ENCODE measurements at places on chromosomes 11 and 22.

DNA sequence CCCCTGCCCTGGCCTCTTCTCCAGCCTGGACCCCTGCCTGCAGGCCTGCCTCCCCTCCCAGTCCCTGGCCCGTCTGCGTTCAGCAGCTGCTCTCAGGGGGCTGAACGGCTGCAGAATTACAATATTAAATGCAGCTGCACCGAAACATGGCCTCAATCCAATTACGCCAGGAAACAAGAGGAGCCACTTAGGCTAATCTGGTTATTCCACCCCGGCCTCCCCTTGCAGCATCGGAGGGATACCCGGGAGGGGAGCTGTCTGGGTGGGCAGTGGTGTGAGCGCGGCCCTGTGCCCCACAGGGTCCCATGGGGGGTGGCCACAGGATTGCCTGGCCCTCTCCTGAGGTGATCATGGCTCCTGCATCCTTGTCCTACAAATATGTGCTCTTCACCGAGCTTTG lies 42.6 kb downstream of the FLRT1 start:
- no peak for DNase-seq

DNA sequence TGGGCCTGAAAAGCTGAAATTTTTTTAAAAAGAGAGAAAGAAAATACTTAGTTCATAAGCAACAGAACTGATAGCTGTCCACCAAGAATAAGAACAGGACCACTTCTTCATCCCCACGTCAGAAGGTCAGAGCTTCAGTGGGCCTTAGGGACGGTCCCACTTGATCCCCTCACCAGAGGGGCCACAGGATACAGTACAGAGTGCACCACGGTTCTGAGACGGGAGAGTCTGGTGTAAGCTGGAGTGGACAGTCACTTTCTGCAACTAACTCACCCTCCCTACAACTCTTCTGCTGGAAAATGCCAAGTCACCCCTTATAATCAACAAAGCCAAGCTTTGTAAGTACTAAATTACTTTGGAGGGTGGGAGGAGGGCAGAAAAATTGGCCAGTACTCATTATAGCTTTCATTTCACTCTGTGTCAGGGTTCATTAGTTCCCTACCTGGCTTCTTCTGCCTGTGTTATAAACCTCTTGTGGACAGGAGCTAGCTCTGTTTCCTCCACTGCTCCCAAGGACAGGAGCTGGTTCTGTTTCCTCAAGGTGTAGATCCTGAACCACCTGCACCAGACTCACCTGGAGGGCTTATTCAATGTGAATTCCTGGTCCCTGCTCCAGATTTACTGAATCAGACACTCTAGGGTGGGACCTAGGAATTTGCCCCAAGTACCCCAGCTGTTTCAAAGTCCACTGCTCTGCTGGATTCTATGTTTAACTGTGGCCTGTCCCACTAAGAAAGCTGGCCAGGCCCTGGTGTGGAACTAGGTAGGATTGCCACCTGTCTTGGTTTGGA lies 39.6 kb downstream of the SCGB1A1 start:
- DNase-seq = no peak

DNA sequence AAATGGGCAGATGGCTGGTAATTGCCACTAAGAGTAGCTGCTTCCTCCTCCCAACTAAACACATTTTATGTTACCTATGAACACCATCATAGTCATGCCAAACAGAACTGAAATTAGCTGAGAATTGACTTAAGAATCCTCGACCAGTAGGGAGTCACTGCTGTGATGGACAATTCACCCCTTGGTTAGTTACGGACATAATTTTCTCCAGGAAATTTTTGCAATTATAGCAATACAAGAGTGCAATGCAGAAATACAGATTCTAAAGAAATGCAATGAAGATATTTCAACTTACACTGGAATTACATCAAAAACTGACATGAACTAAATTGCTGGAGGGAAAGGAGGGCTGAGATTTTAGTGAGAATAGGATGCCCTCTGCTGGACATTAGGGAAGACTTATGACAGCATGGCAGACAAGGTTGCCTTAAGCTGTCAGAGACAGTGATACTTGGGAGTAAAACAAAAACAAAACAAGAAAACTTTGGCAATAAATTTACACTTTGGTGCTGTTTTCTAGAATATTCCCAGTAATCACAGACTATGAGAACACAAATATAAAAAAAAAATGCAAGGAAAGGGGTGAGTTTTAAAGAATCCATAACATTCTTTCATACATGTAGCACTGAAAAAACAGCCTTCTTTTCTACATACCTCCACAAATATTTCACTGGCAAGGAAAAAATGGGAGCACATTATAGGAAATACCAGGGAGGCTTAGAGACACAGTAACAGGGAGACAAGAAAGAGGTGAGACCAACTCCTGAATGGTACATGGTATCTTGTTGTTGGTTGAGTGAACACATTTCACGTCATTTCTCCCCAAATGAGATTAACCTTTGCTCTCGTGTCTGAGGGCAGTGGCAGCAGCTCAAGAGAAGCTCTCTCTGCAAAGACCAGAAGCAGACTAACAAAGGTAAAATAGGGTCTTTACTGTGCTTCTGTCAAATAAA lies 11.2 kb upstream of the PPP2R1B start:
- peak; percentile 74 for DNase-seq

DNA sequence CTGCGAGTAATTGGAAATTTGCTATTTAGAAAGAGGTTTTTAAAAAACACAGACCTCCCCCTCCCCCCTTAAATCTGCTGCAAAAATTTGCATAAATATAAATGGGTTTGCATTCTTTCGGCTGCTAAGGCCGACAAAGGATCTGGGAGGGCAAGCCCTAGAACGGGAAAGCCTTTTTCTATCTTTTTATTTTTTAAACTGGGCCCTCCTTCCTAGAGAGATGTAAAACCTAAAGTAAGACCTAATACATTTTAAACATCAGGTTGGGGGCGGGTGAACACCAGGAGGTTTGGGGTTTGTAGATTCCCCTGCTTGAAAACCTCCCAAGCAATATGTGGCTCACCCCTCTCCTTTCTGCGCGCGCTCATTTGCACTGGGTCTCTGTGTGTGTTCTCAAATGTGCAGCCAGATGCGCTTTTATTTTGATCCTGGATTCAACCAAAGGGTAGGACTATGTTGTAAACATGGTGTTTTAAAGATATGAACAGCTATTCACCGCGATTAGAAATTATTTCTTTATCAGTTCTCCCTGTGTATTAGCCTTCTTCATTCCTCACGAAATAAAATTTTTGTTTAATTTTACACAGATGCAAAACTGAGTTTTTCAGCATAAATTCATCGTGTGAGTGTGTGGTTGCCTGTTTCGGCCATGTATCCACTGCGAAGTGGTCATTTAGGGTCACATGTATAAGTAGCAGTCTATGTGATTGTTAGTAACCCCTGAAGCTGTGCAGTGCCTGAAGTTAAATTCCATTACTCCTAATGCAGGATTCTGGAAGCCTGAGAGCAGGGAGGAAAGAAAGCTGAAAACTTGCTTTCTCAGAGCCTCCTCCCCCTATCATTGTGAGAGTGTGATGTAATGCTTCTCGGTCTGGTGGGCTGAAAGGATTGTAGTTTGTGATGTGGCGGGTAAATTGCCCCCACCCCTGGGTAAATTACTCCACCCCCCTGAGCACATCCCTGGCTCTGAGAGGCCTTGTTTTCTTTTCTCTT lies 988 bp downstream of the TNRC6B start:
- peak; percentile 80 for DNase-seq

DNA sequence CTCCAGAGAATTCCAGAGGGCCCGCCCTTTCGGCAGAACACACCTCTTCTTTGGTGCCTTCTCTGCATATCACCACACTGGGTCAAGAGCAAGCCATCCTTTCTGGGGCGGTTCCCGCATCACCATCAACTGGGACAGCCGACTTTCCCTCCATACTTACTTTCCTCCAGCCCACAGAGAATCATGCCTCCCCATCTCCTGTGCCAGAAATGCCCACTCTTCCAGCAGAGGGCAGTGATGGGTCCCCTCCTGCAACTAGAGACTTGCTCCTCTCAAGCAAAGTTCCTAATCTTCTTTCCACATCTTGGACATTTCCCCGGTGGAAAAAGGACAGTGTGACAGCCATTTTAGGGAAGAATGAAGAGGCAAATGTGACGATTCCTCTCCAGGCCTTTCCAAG lies 157.7 kb downstream of the C11orf91 start:
- peak; percentile 49 for DNase-seq

DNA sequence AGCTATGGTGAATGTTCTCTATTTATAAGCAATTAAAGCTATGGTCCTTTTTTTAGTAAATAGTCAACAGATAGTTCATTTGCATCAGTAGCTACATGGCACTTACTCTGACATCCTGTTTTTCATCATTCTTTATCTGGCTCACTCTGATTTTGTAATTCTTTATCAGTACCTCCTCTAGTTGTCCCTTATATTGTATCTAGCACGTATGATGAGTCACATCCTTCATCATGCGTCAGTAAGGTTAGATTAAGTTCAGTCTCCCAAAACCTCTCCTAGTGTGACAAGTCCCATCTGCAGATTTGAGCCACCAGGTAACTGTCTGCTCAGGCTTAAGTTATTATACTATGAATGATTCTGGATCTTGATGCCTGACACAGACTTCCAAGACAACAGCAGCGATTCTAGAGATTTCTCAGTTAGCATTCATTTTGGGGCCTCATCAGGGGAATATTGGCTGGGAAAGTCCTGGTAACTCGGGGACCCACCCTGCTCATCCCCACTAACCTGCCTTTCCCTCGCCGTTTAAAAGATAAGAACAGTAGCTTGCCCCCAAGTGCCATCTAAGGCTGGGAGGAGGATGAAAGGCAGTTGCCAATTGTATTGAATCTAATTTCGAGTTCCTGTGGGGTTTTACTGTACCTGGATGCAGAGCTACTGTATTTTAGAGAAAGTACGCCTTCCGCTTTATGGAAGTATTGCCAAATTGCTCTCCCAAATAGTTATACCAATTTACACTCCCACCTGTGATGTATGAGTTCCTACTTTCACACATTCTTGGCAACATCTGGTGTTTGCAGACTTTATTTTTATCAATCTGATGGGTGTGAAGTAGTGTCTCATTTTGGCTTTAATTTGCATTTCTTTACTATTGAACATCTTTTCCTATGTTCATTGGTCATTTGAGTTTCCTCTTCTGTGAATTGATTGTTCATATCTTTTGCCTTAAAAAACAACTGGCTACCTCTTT lies 55.9 kb downstream of the ZC3H12C start:
- peak; percentile 76 for DNase-seq

DNA sequence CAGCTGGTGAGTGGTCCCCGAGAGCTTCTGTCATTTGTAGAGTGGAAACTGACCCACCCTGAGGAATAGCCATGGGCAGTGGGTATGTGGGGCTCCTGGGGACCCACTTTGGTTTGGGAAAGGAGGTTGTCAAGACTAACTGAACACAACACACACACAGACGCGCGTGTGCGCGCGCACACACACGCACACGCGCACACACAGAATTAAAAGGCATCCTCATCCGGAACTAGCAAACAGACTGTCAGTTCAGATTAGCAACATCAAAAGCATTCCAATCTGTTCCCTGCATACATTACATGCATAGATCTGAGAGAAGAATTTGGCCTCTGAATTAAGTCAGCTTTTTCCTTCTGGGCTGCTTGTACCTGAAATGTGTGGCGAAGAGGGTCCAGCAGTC lies 284.7 kb downstream of the ST3GAL4 start:
- DNase-seq = peak; percentile 18

- DNase-seq = peak; percentile 51
Observed at GRCh38 chr11:14340721-14341120, 18.3 kb downstream of the RRAS2 start.

DNA sequence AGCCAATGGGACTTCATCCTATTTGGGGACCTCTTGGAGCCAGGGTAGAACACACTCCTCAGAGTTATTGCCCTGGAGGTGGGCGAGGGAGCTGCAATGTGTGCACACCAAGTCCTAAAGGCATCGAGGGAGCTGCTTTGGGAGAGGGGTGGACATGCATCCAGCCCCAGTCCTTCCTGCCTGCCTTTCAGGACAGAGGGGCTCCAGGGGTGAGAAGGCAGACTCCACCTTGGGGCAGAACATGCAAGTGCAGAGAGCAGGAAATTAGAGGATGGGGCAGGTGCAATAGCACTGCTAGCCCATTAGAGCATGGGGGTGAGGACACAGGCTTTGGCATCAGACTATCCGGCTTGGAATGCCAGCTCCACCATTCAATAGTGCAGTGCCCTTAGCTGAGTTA lies 288.5 kb downstream of the OPCML start:
- no peak for DNase-seq

- no peak for DNase-seq
Observed at GRCh38 chr11:55572548-55572947, 620 bp downstream of the OR4C16 start.

- DNase-seq = no peak
Observed at GRCh38 chr11:128499613-128500253, 87.6 kb downstream of the ETS1 start.
